Lower leg skin (tissue), 4 donors: ENCODE measurements at places on chromosomes 3 and 15. TPM values are rescaled to one million over a fixed set of nuclear protein-coding genes. Genes with fewer than 3 reads are reported as not detected.

- no peak for DNase-seq
Measured at GRCh38 chr3:63387568-63387967, 109.5 kb downstream of the SYNPR start.

VPS39 gene
- total RNA-seq: 64.6 TPM

HCN4 gene
- 0.05 TPM for total RNA-seq

- DNase-seq: no peak
Measured at GRCh38 chr15:39783244-39783820, 691 bp upstream of the FSIP1 start.

DNA sequence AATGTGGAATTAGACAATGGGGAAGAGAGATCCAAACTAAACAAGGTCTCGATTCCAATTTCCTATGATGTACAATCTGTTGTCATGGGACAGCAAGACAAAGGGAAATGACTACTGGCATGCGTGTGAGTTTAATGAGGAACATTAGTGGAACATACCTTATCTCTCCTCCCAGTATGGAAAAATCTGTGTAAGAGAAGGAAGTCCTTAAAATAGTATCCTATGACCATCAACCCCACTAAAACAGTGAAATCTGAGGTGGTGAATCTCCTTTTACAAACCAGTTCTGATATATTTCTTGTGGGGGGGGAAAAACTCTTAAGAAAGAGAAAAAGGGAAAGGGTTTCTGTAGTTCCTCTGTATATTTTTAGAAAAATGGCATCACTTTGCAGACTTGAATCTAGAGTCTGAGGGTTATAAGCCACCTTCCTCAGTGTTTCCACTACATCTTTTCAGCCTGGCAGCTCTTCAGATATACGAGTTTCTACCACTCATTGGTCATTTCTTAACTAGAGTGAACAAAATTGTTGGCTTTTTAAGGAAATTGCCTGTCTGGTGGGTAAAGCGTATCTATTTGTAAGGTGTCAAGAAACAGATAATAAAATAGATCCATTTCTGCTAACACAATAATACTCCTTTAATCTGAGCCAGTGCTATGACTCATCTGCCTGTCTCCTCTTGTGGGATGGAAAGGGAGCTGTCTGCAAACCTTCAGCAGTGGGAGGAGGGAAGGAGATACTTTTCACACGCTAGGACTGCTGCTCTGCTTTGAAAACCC lies 3.0 kb upstream of the TNFAIP8L3 start:
- DNase-seq: no peak

ATOSA gene
- 57.7 TPM for total RNA-seq

GRCh38 chr3:193932576-193932975 lies 203.4 kb upstream of the HES1 start:
- DNase-seq: no peak

DNA sequence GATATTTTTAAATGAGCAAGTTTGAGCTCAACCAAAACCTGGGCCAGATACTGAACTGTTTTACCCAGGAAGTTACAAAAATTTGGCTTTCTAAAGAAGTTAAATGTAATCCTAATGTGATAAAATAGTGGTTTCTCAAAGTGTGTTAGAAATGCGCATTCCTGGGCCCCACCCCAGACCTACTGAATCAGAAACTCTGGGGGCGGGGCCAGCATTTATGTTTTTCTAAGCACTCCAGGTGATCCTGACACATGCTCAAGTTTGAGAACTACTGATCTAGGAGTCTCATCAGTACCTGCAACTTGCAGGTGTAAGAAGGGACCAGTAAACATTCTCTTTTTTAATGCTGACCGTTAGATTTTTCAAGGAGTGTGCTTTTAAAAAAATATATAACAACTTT lies 190.6 kb downstream of the VPS13C start:
- no peak for DNase-seq

NANOGP8 gene
- total RNA-seq: 0.95 TPM

GRCh38 chr15:98901434-98902072 lies 106.0 kb downstream of the PGPEP1L start:
- DNase-seq: no peak

SERPINI2 gene
- not detected for total RNA-seq

MYZAP gene
- total RNA-seq: 19.4 TPM

ALG1L2 gene
- total RNA-seq: not detected

GRCh38 chr15:80492874-80493273 lies 88.7 kb downstream of the ARNT2 start:
- DNase-seq: peak; percentile 85

FOXL2 gene
- total RNA-seq: not detected

DNA sequence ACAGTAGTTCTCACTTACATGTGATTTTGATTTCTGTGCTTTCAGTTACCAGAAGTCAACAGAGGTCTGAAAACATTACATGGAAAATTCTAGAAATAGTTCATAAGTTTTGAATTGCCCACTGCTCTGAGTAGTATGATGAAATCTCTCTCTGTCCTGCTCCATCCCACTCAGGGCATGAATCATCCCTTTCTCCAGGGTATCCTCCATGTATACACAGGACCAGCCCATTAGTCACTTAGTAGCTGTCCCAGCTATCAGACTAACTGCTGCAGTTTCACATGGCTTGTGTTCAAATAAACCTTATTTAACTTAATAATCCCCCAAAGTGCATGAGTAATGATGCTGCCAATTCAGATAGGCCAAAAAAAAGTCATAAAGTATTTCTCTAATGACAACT lies 38.6 kb downstream of the EPHA3 start:
- no peak for DNase-seq

GRCh38 chr3:133246119-133246518 lies 153.7 kb upstream of the BFSP2 start:
- DNase-seq: no peak

DNA sequence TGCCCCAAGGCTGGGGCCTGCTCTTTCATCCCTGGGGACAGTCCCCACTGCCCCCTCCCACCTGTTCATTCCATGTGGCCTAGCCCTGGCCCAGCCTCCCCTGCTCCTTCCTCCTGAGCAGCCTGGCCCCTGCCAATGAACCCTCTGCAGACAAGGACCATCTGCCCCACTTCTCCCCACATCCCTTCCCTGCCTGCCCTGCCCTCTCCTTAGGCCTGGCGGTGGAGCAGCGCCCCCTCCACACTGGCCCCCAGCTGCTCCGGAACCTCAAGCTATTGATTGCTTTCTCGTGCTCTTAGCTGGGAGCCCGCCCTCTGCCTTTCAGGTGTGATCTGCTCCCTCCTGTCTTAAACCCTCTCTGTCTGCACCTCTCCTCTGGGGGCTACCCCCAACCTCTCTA lies 8.0 kb downstream of the PLXNA1 start:
- no peak for DNase-seq

DNA sequence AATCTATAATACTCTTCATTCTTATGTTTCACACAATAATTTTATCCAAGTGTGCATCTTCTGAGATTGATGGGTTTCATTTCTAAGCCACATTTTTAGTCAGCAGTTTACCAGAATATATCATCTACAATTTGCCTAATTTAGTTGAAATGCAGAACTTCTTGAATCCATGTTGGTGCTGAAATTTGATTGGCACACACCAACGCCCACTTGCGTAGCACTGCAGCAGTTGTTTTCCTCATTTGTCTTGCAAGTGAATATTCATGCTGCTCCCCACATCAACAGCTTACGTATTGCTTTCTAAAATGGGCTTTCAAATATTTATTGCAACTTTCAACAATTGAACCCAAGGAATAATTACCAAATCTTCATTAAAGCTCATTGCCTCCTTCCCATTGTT lies 87.8 kb upstream of the CTDSPL start:
- DNase-seq: no peak

DNA sequence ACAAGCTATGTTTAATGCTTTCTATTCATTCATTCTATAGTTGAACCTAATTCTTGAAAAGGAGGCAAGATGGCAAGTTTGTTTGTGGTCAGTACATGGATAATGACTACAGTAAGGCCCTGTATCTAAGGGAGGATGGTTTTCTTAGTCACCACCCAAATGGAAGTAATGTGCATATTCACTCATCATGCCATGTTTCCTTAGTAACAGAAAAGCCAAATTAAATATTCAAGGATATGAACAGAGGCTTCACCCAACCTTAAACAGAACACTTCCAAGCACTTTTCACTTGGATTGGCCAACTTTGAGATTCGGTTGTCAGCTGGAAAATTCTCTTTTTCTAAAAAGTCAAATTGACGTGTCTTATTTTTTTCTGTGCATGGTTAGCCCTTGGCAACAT lies 805.3 kb upstream of the LMCD1 start:
- no peak for DNase-seq

- no peak for DNase-seq
Measured at GRCh38 chr3:72488738-72489035, 359.6 kb downstream of the SHQ1 start.

DNA sequence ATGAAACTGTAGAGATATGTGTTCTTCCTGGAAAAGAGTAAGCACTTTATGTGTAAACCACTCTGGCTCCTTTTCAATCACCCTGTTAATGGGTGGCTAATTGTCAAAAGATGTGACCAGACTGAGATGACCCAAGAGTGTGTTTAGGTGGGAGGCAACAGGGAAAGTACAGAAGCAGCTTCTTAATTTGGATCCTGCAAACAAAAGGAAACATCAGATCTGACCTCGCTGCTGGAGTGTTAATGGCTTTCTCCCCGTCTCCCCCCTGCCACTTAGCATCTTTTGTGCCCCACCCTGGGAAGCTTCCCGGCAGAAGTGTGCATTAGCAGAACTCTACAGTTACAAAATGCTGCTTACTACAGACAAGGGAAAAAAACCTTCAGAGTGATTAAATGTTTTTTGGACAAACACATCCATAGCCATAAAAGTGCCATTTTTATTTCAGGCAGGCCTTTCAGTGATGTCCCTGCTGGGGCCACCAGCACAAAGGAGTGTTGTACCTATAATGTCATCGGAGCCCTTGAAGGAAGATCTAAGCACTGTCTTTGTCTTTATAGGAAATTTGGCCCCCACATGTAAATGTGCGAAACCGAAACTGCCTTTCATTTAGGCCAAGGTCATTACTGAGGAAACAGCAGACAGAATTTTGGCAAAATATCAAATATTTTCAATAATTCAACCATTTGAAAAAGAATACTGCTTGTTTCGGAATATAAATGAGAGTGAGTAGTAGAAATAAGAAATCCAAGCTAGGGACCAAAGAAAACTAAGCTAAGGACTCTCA lies 311.0 kb downstream of the WDR72 start:
- no peak for DNase-seq

ADGRG7 gene
- total RNA-seq: not detected

ZNF80 gene
- total RNA-seq: not detected

DNA sequence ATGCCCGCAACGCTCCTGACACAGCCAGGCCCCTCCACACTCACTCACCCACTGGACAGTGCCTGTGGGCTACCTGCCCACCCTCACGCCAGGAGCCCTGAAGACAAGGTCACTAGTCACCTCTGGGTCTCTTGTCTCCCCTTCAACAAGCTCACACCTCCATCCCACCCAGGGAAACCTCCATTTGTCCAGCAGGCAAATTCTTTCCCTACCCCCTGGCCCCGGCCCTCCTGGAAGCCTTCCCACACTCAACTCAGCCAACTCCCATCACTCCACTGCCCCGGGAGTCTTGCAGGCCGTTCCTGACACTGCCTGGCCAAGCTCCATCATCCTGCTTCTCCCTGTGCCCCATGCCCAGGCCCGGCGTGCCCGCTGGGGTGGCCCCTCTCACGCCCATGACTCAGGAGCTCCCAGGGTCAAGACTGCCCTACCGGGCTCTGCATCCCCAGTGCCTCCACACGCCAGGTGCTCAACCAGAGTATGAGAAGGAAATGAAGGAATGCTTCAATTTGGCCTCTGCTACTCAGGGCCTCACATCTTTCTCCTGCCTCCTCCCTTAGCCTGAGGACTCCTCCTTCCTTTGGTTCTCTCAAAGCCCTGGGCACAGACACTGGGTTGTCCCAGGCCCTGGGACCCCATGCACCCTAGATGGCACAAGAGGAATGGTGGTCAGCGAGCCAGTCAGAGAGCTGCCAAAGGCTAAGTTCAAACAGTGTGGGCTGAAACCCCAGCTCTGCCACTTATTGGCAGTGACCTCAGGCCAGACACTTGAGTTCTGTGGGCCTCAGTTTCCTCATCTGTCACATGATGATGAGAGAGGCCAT lies 88.6 kb downstream of the SEC22A start:
- peak; percentile 59 for DNase-seq

AADACL2 gene
- 59.1 TPM for total RNA-seq

- DNase-seq: no peak
Measured at GRCh38 chr3:136535906-136536305, 216.3 kb downstream of the STAG1 start.

GRCh38 chr3:63654211-63654610 lies 1.7 kb downstream of the SNTN start:
- DNase-seq: no peak

CLDN16 gene
- total RNA-seq: 5.1 TPM

DNA sequence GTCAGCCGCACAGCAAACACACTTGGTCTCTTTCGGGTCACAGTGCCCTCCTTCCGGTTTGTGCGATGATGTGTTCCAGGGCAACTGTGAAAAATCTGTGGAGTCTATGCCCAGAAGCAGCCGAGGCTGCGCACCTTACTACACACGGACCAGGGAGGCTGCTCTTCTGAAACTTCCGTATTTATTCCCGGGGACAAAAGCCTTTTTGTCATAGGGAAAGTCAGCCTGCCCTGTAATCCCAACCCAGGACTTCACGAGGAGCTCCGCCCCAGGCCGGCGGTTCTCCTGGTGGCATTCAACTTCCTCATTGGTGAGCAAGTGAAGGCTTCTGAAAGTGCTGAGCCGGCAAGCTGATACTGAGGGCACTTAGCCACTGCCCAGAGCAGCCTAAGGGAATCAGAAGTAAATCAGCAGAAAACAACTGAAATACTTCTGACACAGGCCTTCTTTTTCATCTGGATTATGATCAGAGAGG lies 126.5 kb downstream of the FMN1 start:
- DNase-seq: peak; percentile 92

MYL3 gene
- total RNA-seq: 0.59 TPM

DNA sequence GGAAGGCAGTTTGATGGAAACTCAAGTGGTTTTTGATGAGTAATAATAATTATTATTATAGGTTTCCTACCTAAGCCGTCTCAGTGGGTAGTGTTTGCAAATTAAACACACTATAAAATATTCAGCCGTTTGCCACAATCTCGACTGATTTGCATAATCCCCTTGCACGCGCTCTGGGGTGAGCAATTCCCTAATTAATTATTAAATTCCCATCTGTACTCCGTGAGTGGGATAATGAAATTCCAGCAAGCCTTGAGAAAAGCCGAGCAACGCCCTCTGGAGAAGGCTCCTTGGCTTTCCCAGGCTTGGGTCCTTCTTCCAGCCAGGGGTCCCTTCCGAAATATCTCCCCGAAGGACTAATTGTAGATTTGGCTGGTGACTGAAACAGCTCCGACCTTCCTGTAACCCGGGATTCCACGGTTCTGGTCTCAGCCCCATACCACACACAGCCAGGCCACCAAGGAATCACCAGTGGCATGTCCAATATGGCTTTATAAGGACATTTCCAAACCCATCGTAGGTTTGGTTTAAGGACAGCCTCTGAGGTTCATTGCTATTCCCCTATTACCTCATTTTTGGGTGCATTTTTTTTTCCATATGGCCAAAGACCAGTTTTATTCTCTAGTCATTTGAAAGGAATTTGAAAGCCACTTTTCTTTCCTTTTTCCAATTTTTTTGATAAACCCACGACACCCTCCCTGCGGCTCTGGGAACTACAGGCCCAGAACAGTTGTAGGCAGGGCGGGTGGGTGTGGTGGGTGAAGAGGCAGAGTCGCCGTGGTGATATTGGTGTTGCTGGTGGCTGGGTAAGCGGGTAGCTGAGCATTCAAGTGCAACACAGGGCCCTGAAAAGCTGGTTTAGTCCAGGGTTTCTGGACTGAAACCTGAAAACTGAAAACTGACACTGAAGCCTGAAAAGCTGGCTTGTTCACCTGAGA lies 33.2 kb upstream of the RGMA start:
- no peak for DNase-seq

- peak; percentile 37 for DNase-seq
Measured at GRCh38 chr3:45575386-45575923, 19.1 kb upstream of the LIMD1 start.
